Stimulated activated CD4-positive, alpha-beta T cell treated with anti-CD3 and anti-CD28 coated beads, Interleukin-1b, Interleukin-23, amount 100 ng/mL, for 1 hour (primary cell): ENCODE measurements at places on chromosomes 6 and 20.

GRCh38 chr6:127117979-127118297 lies 533 bp upstream of the RSPO3 start:
- DNase-seq = no peak

DNA sequence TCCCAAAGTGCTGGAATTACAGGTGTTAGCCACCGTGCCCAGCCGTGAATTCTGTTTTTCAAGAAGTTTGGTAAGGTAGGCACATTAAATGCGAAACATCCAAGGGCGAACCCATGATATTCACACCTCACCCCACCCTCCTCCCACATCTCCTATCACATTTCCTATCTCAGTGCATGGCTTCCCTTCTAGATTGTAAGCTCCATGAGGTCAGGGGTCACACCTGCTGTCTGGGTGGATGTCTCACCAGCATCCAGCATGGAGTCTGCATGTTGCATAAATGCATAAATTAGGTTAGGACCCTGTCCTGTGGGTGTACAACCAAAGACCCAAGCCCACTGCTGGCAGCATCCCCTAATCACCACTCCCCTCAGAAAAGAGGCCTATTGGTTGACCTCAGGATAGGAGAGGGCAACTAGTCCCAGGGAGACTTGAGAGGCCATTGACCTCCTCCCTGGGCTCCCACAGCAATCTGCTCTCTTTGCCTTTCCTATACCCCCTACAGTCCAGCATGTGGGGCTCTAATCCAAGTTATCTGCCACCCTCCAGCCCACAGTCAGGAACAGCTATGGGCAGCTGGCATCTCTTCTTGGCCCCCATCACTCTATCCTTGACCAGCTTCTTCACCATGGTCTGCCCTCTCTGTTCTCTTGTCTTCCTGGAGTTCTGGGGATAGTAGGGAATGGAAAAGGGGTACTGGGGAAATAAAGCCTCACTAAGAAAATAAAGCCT lies 4.2 kb downstream of the PRRT1 start:
- no peak for DNase-seq

DNA sequence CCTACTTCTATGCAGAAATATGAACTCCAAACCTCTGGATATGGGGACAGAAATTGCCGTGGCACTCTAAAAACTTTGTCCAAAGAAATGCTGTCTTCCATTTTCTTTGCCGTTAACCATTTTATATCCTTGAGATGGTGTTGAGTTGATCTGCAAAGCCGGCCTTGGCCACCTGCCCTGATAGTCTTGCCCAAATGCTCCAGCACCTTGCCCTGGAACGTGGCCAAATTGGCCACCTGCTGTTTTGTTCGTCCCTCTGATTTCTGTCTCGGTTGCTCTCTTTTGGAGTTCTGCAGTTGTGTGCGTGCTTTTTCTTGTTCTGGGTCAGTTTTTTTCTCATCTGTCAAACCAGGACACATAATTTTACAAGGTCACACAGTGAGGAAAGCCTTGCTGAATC lies 239.7 kb upstream of the GMDS start:
- DNase-seq = no peak

- DNase-seq = no peak
Measured at GRCh38 chr20:62980970-62981369, 25.8 kb downstream of the BHLHE23 start.

DNA sequence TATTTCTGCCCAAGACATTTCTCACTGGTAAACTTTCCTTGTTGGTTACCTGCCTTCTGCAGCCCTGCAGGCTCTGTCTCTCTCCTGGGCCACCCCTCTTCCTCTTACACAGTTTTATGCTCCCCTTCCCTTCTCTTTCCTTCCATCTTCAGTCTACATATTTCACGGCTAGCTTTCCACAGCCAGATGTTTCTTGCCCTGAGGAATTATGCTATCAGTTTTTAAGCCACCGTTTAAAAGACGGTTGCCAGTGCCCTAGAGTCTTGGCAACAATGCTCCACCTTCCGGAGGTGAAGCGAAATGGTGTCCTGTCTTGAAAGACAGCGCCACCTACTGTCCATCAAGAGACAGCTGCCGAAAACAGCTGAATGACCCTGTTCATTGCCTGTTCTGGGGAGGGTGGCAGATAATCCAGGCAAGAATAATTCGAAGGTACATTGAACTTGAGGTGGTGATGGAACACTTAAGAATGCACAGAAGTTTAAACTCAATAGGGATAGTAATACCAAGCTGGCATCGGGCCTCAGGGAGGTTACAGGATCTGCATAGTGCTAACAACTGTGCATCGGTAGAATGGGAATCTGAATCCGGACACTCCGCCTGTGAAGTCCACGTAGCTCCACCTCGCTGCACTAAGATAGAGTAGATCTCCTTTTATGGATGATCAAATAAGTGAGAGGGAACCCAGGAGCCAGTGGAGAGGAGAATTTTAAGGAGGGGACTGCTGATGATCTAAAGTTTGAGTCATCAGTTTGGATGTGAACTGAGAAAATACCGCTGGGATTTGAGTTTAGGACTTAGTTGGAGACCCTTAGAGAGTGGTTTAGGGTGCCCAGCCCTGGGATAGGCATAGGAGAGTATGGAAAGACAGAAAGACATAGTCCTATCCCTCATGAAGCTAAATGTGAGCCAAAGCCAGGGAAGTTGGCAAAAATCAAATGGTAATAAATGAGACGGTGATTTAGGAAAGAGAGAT lies 4.8 kb upstream of the TRIM40 start:
- peak; percentile 33 for DNase-seq

DNA sequence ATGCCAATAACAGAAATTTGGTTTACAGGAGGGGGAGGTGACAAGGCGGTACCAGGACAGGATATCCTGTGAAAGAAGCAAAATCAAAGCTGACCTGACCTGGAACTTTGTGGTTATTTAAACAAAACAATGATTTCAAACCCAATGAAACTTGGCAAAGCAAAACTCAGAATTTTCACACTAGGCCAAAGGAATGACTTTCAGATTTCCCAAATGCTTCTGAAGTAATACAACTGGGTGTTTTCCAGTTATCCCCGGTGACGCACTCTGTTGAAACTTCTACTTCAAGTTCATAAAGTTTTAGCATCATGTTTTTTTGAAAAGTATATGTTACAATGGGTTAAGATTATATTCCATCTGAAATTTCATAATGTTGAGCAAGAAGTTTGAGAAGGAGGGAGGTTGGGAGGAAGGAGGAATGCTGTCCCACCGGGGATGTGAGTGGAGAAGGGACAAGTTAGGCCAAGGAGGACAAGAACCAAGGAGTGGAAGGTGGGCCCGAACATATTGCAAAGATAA lies 78.1 kb upstream of the TRAF3IP2 start:
- DNase-seq = no peak

DNA sequence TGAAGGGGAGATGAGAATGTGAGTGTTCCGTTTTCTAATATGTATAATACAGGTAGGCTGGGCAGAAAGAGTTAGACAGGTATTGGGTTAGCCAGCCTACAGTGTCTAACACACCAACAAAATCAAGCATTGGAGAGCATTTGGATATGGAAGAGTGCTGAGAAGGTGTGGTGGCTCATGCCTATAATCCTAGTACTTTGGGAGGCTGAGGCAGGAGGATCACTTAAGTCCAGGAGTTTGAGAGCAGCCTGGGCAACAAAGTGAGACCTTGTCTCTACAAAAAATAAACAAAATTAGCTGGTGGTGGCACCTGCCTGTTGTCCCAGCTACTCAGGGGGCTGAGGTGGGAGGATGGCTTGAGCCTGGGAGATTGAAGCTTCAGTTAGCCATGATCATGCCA lies 38.6 kb upstream of the SLC23A2 start:
- DNase-seq = no peak

GRCh38 chr20:44566018-44566417 lies 16.4 kb upstream of the PKIG start:
- no peak for DNase-seq

DNA sequence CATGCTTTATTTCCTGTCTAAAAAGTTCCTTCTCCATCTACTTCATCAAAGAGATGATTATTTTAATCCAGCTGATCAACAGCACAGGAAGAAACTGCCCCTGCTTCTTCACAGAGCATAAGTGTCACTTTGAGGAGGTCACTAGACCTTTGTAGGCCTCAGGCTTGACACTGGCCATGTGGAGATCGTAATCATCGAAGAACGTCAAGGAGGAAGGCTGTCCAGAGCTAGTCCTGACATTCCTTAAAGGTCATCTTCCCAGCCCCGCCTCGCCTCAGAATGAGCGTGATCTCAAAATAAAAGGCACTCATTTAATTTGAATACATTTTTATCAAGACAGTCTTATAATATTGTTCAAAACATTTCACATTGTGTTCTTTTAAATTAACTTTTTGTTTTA lies 445.7 kb upstream of the CDH4 start:
- no peak for DNase-seq

- no peak for DNase-seq
Measured at GRCh38 chr6:72746276-72746675, 124.4 kb downstream of the KCNQ5 start.
